Renal cortex interstitium (tissue), 15 donors: ENCODE measurements at places on chromosomes 5 and 9.

- DNase-seq: no peak
Measured at GRCh38 chr5:14445576-14446290, 135.9 kb upstream of the OTULINL start.

DNA sequence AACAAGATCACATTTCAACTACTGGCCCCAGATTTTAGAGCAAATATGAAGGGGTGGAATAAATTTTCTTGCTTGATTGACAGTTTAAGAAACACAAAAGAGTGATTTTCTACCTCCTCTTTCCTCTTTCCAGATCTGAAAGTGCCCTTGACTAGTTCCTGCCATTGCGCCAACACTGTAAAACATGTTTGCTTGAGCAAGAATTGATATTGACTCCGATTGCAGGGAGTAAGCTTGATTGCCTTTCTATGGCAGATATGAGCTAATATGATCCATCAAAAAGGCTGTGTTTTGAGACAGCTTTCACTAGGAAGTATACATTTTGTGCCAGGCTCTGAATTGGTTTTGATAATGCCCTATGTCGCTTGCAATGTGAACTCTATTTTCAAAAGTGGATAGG is 508.8 kb downstream of the SEMA5A start:
- no peak for DNase-seq

- no peak for DNase-seq
Measured at GRCh38 chr5:68288707-68289134, 73.2 kb downstream of the PIK3R1 start.

- DNase-seq: no peak
Measured at GRCh38 chr9:81969971-81970370, 18.6 kb upstream of the SPATA31D1 start.

- no peak for DNase-seq
Measured at GRCh38 chr9:80951675-80952074, 737.7 kb downstream of the TLE1 start.

DNA sequence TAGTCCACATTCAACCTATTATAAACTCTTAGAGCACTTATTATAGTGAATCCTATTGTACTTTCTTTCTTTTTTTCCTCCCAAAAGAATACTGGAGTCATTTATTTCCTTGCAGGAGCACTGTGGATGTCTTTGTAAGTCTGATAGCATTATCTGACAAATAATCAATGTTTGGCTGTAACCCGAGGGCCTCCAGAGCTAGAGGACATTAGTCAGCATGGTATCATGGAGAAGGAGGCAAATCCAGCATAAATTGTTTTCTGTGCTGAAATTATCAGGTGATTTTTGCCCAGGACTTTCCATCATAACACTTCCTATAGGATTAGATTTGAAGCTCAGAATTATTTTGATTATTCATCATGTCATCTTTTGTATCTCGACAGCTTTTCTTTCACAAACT is 551.0 kb downstream of the ZNF608 start:
- DNase-seq: no peak

DNA sequence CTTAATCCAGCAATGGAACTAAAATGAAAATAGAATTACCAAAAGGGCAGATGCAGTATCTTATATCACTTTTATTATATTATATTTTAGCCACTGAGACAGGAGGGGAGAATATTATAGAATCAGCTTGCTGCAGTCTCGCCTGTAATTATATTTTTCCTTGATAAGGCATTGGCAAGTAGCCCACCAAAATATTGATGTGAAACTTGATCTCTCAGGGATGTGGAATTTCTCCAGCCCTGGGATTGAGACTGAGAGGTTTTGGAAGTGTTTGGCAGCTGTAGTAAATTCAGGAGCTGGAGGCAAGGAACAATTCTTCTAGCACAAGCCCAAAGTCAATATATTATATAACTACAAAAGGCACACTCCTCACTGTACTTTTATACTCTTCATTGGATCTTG is 142.1 kb upstream of the ADAMTSL1 start:
- DNase-seq: peak; percentile 61

- DNase-seq: no peak
Measured at GRCh38 chr9:6969805-6970204, 212.0 kb downstream of the KDM4C start.

GRCh38 chr9:6007770-6008168 is 7.7 kb downstream of the RANBP6 start:
- peak; percentile 75 for DNase-seq

DNA sequence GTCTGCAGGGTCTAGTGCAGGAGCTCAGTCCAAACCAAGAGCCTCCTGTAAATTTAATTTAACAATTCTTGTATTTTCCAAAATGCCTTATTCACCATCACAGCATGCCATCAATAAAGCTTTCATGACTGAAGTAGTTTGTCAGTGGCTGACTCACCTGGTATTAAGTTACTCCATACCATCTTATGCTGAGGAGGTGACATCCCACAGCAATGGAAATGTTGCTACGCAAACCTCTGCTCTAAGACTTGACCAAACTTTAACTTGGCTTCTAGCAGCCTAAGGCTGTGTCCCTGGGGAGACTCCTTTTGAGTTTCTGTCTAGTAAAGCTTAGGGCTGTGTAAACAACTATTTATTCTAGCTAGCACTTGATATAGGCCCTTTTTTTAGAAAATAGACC is 1231.3 kb upstream of the CDH18 start:
- no peak for DNase-seq

DNA sequence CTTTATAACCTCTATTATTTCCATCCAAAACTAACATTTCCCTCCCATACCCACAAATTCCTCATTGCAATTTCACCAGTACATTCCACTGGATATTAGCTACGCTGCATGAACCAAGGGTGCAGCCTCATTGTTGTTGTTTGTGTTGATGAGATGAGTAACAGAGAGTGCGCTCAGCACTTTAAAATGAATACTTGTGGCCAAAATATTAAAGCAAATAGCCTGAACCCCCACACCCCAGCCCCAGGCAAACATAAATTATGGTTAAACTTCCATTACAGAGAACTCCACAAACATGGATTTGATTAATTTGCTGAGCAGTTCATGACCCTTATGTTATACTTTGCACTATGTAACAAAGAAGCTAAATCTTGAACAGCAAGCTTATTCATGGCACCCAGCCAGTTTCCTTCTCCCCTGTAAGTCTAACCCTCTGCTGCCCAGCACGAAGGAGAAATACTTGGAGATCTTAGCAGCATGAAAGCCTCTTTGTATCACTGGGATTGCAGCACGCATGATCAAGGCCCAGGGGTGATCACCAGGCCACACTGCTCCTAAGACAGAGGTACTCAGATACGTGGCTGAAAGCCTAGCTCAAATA is 205.0 kb downstream of the DOCK8 start:
- DNase-seq: no peak

DNA sequence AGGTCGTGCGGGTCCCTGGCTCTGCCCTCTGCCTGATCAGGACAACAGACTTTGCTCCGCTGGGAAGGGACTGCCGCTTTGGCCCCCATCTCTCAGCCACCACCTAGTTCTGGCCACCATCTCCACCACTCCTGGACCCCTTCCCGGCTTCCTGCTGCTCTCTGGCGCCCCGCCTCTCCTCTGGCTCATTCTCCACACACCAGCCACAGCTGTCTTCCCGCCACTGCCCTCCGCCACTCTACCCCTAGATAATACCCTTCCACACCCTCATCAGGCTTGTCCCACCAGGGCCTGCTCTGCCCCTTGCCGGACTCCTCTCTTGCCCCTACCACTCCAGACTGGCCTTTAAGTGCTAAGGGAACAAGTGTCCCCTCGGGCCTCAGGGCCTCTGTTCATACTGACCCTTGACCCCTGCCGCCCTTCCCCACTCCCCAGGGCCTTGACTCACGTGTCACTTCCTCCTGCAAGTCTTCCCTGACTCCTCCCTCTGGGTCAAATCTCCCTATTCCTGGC is 3.0 kb upstream of the CDX1 start:
- no peak for DNase-seq

GRCh38 chr9:136771907-136772415 is 7.6 kb upstream of the LCN15 start:
- no peak for DNase-seq

DNA sequence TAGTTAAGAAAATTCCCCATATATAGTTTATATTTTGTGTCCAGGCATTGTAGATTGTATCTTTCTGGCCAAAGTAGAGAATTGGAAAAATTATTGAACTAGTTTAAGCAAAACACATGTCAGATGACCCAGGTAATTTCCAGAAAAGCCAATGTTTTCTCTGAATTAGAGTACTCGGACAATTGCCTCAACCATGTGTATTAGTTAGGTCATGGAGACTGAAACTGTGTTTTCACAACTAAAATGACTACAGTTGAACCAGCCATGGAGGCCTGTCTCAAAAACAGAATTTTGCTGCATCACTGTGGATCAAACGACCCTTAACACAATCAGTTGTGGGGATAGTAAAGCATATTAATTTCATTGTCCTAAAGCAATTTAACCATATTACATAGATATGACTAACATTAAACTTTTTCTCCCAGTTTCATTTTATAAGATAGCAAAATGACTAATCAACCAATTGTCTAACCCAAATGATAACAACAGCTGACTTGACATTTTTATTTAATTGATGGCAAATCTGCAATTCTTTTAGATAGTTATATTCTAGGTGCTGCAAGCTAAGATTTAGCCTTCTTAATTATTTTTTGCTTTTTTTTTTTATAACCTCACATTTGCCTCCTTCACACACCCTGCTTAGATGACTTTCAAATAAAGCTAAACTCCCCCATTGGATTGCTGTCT is 39.2 kb upstream of the SPDL1 start:
- no peak for DNase-seq

GRCh38 chr5:67283275-67283987 is 86.8 kb upstream of the CD180 start:
- DNase-seq: no peak

GRCh38 chr5:157279605-157280239 is 13.8 kb downstream of the CYFIP2 start:
- no peak for DNase-seq

DNA sequence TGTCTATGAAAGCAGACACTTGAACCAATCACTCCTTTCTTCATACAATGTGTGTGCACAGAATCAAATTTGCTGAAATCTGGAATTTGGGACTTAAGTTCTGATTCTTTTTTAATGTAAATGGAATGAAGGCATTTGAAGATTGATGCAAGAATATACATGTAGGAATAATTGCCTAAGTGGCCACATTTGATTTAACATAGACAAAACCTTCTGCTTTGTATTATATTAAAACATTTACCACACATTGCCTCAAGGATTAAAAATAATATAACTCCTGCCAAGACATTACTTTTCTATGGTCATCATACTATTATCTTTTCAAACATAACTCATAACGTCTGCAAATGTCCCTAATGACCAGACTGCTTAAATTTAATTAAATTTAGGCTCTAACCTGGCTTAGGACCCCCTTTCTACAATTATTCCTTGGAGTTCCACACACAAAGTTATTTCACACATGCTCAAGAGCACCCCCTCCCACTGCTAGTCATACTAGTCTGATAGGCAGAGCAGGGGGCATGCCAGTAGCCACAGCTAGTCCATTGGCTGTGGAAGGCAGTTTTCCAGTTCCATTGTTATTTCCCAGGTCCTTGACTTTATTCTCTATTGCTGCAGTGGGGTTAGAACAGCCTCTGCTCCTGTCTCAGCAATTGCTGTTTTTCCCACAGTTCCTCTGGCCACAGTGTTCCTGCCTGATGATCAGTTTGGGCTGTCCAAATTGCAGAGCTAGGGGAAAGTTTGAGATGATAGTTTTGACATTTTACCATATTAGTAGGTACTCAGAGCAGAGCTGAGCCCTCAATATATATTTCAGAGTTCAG is 360.6 kb upstream of the GRAMD2B start:
- no peak for DNase-seq

- no peak for DNase-seq
Measured at GRCh38 chr5:60830581-60831127, 13.4 kb downstream of the ELOVL7 start.

- DNase-seq: no peak
Measured at GRCh38 chr9:121169094-121169601, 32.5 kb downstream of the RAB14 start.

DNA sequence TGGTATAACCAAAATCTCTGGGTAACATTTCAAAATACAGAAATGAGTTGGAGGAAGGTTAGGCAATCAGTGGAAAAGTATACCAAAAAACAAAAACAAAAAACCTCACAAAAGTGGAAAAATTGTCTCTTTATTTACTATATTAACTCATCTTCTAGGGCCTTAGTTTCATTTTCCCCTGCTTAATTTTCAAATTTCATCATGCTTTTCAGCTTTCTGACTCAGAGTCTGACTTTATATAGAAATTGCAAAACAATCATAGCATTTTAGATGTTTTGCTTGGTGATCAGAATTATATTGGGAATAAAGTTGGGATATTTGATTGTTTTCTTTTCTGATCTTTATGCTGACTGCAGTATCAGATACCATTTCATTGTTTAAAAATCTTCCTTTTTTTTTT is 257.0 kb upstream of the PRR16 start:
- no peak for DNase-seq

DNA sequence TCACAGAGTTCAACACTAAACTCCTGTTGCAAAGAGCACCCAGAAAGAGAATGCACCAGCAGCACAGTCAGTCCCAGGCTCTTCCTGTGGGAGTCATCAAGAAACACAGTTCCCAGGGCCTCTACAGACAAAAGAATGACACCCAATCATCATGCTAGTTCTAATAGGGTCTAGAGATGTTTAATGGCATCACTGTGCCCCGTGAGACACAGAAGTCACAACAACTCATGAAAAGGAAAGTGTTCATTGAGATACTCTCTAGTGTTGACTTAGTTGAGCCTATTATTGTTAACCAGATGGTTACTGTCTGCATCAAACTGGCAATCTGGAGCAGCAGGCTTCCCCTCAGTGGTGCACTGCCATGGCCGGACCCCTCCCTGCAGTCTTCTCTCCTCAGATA is 1.6 kb downstream of the KLHL3 start:
- DNase-seq: no peak

- no peak for DNase-seq
Measured at GRCh38 chr5:142317173-142317572, 7.6 kb downstream of the SPRY4 start.

GRCh38 chr5:42366051-42366450 is 57.2 kb upstream of the GHR start:
- DNase-seq: no peak

GRCh38 chr5:458547-459353 is 15.8 kb downstream of the EXOC3 start:
- no peak for DNase-seq

DNA sequence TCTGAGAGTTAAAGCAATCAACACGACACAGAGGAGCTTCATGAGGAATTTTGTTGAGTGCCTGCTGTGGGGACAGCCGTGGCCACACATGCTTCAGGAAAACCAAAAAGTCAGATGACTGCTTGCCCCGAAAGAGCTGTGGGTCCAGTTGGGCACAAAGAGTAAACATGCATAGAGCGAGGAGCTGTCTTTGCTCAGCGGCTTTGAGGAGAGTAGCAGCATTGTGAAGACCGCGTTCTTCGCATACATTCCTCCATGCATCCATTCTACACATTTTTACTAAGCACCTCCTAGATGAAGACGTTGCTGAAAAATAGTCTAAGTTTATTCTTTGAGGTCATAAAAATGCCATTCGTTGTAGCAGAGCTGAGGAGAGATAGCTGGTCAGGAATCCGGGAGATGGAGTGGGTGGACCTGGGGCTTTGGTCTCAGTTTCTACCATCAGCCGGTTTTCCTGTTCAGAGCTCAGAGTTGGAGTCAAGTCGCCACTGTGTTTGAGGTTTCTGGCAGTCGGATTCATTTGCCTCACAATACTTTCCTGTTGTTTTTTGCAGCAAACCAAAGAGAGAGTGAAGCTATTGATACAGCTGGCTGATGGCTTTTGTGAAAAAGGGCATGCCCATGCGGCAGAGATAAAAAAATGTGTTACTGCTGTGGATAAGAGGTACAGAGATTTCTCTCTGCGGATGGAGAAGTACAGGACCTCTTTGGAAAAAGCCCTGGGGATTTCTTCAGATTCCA is 194.5 kb upstream of the OTULINL start:
- DNase-seq: no peak
